ENCODE measurements at places on chromosomes 2 and 18. TPM values are rescaled to one million over a fixed set of nuclear protein-coding genes. Genes with fewer than 3 reads are reported as not detected.

DNA sequence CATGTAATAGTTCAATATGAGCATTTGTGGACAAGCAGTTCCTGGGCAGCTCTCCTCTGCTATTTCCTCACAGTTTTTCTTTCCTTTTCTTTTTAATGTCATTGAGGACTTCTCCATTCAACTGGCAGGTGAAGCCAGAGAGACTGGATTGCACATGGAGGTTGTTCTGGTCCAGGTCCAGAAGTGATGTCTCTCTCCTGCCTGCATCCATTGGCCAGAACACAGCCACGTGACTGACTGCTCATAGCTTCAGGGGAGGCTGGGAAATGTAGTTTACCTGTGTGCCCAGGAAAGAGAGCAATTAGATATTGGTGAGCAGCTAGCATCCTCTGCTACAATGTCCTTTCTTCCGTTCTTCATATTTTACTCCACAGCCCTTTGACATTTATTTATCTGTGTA, 20.2 kb upstream of the ADAM23 start:
- peaks cover 2% of the 10 kb centered on the region for H3K4me1 ChIP-seq
- H3K4me3 ChIP-seq, result no peak overlapping the region
- H3K36me3 ChIP-seq, result no peaks in the 10 kb centered on the region
- H3K27ac ChIP-seq, result no peak overlapping the region
- H3K27me3 ChIP-seq, result no peaks in the 10 kb centered on the region

ALPG gene
- 1.0 TPM for total RNA-seq

- no peaks in the 10 kb centered on the region for H3K36me3 ChIP-seq
- H3K4me3 ChIP-seq, result no peak overlapping the region
- H3K27me3 ChIP-seq, result peaks cover 2% of the 10 kb centered on the region
- no peak overlapping the region for H3K27ac ChIP-seq
- no peak for DNase-seq
Observed at GRCh38 chr18:70422391-70422965, 133.6 kb downstream of the SOCS6 start.

- H3K36me3 ChIP-seq, result no peaks in the 10 kb centered on the region
- H3K4me1 ChIP-seq, result no peaks in the 10 kb centered on the region
- no peak overlapping the region for H3K4me3 ChIP-seq
- H3K27ac ChIP-seq, result no peak overlapping the region
- no peak for DNase-seq
- no peaks in the 10 kb centered on the region for H3K27me3 ChIP-seq
Observed at GRCh38 chr2:155308367-155309009, 610.0 kb downstream of the KCNJ3 start.

DNA sequence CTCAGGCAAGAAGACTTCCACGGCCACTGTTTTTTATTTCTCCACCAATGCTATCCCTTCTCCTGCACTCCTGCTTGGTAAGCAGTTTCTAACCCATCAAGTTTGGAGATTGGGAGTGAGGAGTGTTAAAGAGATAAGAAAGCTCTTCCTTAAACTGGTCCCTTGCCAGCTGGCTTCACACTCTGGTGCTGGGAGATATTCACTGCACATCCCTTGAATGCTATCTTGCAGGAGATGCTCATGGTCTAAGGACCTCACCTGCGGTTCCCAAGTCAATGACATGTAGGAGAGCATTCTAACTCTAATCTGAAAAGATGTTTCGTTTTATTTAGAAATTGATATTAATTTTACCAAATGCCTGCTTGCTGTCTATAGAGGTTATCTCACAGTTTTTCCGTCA, 28.2 kb upstream of the CYRIA start:
- H3K36me3 ChIP-seq, result no peaks in the 10 kb centered on the region
- no peak overlapping the region for H3K4me3 ChIP-seq
- no peaks in the 10 kb centered on the region for H3K4me1 ChIP-seq
- H3K27me3 ChIP-seq, result no peaks in the 10 kb centered on the region
- no peak for DNase-seq
- no peak overlapping the region for H3K27ac ChIP-seq

DNA sequence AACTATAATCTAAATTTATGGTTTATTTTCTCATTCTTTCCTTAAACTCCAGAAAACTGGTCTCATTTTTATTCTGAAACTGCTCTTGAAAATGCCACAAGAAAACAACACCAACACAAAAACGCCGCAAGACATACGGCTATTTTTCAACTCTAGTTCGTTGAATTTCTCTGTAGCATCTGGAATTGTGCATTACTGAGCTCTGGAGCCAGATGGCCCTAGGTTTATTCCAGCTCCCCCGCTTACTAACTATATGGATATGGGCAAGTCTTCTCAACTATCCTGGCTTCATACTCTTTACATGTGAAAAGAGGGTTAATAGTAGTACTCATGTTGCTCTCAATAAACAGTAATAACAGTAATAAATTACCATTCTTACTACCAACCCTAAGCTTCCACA, 19.9 kb downstream of the FAM98A start:
- DNase-seq, result no peak
- H3K36me3 ChIP-seq, result peaks cover 3% of the 10 kb centered on the region
- H3K27ac ChIP-seq, result no peak overlapping the region
- no peak overlapping the region for H3K4me3 ChIP-seq

DNA sequence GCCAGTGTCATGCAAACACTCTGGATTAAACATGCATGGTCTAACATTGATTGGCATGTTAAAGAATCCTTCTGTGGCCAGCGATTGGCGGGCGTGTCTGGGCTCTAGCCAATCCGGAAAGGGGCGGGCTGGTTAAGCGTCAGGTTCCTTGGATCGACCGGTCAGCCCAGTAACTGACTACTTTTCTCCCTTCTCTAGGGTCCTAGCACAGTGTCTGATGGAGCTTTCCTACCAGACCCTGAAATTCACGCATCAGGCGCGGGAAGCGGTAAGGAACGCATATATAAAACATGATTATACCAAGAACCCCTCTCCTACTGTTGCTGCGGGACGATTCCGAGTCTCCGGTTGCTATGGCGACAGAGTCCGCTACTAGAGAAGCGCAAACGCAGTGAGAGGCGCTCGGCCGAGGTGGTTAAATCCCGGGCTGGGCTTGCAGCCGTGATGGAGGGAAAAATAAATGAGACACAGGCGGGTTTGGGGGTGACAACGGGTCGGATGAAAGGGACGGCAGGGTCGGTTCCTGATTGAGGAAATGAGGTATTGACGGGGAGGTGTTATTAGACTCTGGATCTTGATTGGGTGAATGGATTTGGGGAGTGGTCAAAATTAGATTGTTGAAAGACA, 29.4 kb downstream of the KATNAL2 start:
- H3K36me3 ChIP-seq, result no peaks in the 10 kb centered on the region
- DNase-seq, result peak; percentile 90

GRCh38 chr18:44679056-44679913, 1.4 kb upstream of the SETBP1 start:
- peak overlapping the region; percentile 74 for H3K4me3 ChIP-seq
- peak overlapping the region; percentile 98 for H3K27ac ChIP-seq
- peak; percentile 96 for DNase-seq
- H3K27me3 ChIP-seq, result no peaks in the 10 kb centered on the region

GRCh38 chr2:224613543-224614286, 28.6 kb upstream of the CUL3 start:
- H3K4me3 ChIP-seq, result no peak overlapping the region
- no peaks in the 10 kb centered on the region for H3K36me3 ChIP-seq
- H3K4me1 ChIP-seq, result no peaks in the 10 kb centered on the region
- no peaks in the 10 kb centered on the region for H3K27me3 ChIP-seq
- H3K27ac ChIP-seq, result no peak overlapping the region

DNA sequence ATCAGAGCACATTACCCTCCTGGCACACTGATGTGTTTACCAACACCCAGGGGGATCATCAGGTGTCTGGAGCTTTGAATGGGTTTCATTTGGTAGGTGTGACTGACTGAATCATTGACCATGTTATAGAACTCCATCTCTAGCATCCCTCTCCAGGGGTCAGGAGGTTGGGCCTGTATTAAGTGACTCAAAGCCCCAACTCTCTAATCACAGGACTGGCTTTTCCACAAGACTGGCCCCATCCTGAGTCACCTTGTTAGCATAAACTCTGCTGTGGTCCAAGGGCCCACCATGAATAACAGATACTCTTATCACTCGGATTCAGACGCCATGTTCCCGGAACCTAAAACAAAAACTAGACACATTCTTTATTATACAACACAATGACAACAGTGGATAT, 125.9 kb upstream of the NDUFV2 start:
- H3K36me3 ChIP-seq, result no peaks in the 10 kb centered on the region
- no peak overlapping the region for H3K27ac ChIP-seq
- no peak for DNase-seq
- H3K27me3 ChIP-seq, result no peaks in the 10 kb centered on the region

DNA sequence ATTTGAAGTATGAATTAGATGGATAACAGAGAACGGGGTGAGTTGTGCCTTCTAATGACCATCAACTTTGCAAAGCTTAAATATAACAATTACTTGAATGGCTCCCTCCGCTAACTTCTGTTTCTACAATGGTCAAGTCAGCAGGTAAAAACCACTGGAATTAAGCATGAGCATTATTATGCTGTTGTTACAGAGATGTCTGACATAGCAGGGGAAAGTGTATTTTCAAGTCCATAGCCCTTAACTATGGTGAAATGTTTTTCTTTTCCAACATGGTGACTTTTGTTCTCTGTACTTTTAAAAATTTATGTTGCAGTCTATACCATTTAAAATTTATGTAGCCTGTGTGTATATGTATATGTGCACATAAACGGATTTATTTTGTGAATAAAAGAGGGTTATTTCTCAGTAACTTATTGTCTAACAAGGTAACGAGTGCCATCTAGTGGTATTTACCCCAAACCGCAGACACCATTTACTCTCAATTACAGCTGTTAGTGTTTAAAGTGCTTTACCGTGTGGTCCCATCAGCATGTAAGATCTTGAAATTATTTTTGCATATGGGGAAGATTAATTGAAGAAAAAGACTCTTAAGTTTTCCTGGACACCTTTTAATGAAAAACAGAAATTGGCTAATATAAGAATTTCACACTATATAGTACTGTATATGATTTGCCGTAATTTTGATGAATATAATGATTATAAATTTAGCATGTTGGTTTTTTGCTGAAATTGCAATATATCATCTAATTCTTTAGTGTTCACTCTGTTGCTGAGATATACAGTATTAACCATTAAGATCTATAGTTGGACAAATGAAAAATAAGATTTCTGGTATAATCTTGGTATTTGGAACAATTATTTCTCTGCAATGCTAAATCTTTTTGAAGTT, 78.2 kb downstream of the UBE2E3 start:
- no peaks in the 10 kb centered on the region for H3K27me3 ChIP-seq
- DNase-seq, result no peak
- no peaks in the 10 kb centered on the region for H3K4me1 ChIP-seq
- H3K27ac ChIP-seq, result no peak overlapping the region

DNA sequence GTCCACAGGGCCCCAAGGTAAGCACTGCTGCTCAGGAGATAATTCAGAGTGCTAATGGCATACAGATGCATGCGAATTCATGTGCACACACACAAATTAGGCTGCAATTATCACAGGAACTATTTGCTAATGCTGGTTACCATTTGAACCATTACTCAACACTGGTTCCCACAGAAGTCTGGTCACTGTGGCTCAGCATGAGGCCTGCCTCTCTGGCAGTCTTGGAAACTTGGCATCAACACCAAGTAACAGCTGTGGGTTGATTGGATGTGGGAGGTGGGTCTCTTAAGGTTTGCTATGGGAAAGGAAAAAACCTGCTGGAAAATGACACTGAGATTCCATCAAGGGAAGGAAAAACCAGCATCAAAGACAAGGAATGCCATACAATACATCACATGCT, 105.0 kb downstream of the CELF4 start:
- peaks cover 1% of the 10 kb centered on the region for H3K4me1 ChIP-seq
- DNase-seq, result no peak
- H3K36me3 ChIP-seq, result no peaks in the 10 kb centered on the region

DYNAP gene
- total RNA-seq, result not detected

CASP10 gene
- total RNA-seq, result 24.3 TPM

SIX2 gene
- 0.46 TPM for total RNA-seq

KCNG2 gene
- total RNA-seq, result 0.80 TPM

GRCh38 chr2:190404487-190404886, 3.7 kb upstream of the MFSD6 start:
- H3K4me1 ChIP-seq, result peaks cover 11% of the 10 kb centered on the region
- H3K27ac ChIP-seq, result no peak overlapping the region
- H3K4me3 ChIP-seq, result no peak overlapping the region
- H3K27me3 ChIP-seq, result no peaks in the 10 kb centered on the region

DNA sequence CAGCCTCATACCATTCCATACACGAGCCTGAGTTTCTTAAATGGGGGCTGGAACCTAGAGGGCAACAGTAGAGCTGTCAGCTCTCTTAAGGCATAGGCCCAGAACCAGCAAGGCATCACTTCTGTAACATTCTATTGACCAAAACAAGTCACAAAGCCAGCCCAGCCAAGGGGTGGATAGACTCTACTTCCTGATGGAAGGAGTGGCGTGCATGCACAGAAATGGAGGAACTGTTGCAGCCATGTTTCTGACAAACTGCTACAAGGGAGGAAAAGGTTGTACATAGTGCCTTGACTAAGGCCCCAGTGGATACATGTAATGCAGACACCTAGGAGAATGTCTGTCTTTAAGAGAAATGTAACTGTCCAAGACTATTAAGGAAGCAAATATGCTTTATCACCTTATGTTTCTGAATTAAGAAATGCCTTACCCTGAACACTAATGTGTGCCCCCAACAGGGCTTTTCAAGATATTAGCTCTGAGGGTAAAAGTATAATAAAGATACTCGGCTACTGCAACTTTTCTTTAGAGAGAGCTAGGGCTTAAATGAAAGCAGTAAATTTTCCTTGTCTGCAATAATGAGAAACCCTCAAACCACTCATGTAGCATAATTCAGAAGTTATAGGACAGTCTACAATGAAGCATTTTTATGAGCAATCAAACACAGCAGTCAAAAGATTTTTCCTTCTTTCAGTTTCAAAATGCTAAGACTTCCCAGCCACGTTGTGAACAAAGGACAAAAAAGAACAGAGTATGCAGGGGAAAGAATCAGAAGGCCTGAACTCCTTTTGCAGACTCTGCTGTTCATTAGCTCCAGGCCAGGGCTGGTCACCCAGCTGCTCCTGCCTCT, 35.1 kb upstream of the CDC42EP3 start:
- H3K4me1 ChIP-seq, result no peaks in the 10 kb centered on the region
- H3K27me3 ChIP-seq, result no peaks in the 10 kb centered on the region
- no peaks in the 10 kb centered on the region for H3K36me3 ChIP-seq
- DNase-seq, result no peak

DNA sequence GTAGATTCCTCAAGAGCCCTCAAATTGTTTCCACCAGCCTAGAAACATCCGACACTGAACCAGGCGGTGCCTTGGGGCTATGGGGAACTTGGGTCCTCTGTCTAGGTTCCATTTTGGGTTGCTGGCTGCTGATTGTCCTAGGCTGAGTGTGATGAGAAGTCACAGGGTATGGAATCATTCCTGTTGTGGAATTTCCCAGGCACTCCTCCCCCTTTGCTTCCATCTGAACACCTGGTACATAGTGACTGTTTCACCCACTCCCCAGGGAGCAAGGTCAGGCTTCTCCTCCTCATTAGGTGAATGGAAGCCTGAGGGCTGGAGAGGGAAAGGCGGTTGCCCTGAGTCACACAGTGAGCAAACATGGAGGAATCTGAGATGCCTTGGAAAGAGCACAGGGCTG, 4.5 kb downstream of the KIF3C start:
- no peaks in the 10 kb centered on the region for H3K36me3 ChIP-seq
- H3K27me3 ChIP-seq, result no peaks in the 10 kb centered on the region
- peaks cover 43% of the 10 kb centered on the region for H3K4me1 ChIP-seq
- DNase-seq, result no peak

GRCh38 chr2:240840435-240841060, 20.5 kb upstream of the KIF1A start:
- no peak overlapping the region for H3K4me3 ChIP-seq
- peaks cover 2% of the 10 kb centered on the region for H3K27me3 ChIP-seq
- peaks cover 7% of the 10 kb centered on the region for H3K4me1 ChIP-seq
- no peak overlapping the region for H3K27ac ChIP-seq
- peak; percentile 83 for DNase-seq
- no peaks in the 10 kb centered on the region for H3K36me3 ChIP-seq
